ENCODE measurements at places on chromosomes 13 and 19.

DNA sequence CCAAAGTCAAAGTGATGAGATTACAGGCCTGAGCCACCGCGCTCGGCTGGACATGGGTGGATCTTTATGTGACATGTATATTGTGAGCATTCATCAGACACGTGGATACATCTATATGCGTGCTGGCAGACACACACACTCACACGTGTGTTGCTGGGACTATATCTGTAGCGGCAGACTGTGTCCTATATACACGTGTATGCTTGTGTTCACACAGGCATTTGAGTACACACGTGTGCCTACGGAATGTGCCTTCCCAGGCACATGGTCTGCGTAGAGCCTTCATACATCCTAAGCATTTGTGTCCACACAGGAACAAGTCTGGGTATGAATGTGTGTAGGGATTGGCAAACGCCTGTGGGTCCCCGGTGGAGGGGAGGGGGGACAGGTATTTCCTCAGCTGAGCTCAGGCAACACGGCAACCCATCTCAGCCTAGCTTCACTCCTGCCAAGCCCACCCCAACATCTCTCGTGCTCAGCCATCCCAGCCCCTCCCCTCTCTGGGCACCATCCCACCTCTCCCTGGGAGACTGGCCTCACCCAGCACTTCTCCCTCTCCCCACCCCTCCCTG is 2.6 kb downstream of the UNC13A start:
- no peak for DNase-seq

- no peak for DNase-seq
Observed at GRCh38 chr19:33488826-33489225, 32.8 kb downstream of the PEPD start.

GRCh38 chr19:6930190-6930589 is 42.8 kb downstream of the ADGRE1 start:
- DNase-seq, result no peak

DNA sequence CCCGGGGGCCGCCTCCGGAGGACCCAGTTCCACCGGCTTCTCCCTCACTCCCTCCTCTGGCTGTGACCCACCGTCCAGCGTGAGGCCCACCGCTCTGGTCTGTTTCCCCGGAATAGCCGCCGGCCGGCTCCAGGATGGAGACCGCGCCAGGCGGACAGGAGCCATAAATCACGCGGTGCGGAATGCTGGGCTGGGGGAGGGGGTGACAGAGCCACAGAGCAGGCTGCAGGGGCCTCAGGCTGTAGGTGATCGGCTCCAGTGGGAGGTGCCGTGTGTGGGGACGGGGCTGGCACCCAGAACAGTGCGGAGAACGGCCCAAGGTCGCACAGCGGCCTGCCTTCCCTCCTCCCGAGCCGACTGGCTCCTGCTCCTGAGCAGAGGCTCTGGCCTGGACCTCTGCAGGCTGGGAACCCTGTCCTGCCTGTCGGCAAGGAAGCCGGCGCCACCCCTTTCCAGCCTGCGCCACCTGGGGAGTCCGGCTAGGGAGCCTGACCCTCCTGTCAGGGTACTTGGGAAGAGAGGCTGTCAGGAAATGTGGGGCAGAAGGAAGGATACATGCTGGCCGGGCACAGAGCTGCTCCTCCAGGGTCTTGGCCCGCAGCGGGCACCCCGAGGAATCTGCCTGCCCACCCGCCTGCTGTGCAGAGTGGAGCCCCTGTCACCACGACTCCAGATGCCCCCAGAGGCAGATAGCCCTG is 8.3 kb downstream of the PIAS4 start:
- DNase-seq, result no peak

DNA sequence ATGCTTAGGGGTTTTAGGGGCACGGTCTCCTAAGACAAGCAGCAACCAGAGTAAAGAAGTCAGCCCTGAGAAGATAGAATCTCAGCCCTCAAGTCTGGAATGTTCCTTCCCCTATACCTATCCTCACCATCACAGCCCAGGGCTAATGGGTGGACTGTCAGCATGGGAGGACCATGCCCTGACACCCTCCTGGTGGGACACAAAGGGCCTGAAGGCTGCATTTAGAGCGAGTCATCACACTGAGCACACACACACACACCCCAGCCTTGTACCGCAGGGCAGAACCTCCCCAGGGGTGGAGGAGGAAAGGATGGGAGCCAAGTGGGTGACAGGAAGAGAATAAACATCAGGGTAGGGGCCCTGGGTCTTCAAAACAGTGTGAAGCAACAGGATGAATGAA is 174.8 kb upstream of the SERP2 start:
- DNase-seq, result no peak

DNA sequence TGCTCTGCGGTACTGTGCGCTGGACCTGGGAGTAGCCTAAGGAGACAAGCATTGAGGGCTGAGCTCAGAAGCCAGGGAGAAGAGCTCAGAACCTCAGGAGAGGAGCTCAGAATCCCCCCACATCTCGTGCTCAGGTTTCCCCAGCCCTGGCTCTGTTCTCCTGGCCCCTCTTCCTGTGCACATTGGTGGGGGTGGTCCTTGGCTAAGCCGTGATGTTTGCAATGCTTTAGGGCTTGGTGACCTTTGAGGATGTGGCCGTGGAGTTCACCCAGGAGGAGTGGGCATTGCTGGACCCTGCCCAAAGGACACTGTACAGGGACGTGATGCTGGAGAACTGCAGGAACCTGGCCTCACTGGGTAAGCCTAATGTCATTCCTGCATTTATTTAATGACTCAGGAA is 6.6 kb downstream of the ZNF557 start:
- no peak for DNase-seq

GRCh38 chr13:104098421-104098820 is 1032.2 kb upstream of the SLC10A2 start:
- no peak for DNase-seq

DNA sequence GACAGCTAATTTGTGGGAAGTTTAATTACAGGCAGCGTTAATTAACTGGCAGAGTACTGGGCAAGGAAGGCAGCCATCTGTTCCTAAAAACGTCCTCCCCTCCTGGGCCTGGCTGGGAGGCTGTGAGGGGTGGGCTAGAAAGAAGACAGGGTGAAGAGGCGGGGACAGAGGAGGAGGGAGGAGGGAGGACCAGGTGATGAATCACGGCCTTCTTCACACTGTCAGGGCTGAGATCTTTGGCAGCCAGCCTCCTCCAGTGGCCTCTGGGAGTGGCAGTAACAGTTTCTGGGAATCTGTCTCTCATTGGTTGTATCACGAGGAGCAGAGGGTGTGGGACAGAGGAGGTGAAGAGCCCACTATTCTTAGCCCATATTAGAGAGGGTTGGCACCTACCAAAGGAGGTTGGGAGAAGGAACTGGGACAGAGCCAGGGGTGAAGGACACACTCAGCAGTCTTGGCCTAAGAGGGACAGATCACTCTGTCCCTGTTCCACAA is 9.6 kb upstream of the ZNRF4 start:
- DNase-seq, result no peak

DNA sequence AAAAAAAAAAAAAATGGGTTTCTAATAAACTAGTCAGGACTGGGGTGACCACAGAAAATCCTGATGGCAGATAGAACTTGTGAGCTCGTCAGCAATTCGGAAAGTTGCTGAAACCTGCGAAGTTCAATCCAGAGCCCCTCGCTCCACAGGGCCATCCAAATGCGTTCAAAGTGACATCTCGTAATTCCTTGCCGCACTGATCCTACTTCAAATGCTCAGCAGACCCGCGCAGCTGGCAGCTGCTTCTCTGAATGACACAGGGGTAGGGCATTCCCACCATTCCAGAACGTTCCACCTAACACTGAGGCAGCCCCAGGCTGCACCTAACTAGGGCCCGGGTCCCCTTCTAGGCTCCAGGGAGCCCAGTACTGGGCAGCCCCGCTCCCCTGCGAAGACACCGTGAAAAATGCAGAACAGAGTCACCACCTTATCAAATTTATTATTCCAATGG is 4.8 kb upstream of the DAPK3 start:
- no peak for DNase-seq

DNA sequence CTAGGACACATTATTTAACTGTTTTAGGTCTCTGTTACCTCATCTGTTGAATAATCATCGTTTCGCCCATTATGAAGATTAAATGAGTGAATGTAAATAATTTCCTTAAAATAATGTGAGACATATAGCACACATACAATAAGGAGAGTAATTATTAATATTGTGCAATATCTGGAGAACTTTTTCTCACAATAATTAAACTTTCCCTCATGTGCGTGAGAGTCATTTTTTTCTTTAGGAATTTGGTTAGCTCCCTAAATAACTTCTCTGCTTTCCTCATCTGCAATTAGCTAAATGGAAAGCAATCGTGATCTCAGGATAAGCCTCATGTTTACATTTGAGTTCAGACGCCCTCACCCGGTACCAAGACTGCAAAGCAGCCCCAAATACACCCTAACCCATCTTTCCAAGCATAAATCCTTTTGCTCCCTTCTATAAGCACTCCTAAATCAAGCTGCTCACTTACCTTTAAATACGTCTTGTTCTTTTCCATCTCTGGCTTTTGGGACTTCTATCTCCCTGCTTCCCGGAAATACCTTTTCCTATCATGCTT is 78.8 kb downstream of the MZT1 start:
- DNase-seq, result no peak

DNA sequence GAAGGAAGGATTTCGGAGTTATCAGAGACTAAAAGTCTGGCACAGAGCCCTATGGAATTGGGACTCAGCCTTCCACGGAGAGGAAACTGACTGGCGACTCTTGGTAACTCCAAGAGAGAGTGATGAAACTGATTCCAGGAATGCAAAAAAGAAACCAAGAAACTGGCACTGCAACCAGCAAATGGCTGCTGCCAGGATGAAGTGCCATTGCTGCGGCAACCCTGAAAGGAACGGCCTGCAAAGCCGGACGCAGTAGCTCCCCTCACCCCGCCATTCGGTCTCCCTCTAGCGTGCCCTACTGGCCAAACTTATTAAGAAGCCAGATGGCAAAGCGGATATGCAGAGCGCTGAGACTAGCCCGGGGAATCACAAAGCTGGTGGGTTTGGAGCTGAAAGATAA is 236.0 kb downstream of the PCDH9 start:
- DNase-seq, result peak; percentile 76

DNA sequence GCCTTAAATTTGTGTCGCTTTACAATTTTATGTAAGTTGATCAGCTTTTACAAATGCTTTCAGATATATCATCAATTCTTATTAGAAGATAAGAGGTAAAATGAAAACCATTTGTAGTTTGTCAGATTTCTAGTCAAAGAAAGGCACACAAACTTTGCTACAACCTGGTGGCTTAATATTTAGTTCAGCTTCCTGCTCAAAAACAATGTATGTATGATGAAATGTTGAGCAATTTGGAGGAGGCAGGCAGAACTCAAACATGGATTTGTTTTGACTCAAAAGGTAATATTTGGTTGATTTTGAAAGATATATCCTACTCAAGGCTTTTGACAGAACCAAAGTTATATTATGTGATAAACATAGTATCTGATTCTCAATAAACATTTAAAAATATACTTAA is 24.2 kb downstream of the NEK5 start:
- DNase-seq, result no peak

GRCh38 chr19:34244611-34245299 is 9.6 kb upstream of the GARRE1 start:
- DNase-seq, result no peak

DNA sequence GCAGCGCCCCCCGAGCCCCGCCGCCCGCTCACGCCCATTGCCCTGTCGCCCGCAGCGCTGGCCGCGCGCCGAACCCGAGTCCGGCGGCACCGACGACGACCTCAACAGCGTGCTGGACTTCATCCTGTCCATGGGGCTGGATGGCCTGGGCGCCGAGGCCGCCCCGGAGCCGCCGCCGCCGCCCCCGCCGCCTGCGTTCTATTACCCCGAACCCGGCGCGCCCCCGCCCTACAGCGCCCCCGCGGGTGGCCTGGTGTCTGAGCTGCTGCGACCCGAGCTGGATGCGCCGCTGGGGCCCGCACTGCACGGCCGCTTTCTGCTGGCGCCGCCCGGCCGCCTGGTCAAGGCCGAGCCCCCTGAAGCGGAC is 518 bp downstream of the KLF2 start:
- no peak for DNase-seq

DNA sequence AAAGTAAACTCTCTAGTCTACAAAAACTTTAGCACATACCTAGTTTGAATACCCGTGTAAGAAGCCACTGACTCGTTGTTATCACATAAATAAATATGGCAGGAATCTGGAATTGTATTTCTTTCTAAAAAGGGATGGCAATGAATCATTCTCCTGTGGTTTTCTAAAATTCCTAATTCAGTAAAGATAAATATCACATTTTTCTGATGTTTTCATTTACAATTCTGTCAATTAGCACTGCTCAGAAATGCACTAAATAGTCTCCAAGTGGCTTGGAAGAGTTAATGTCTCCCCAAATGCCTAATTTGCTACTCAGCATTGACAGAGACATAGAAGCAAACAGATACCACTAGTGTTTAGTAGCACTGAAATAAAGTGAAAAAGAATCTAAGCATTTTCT is 547.7 kb upstream of the SLITRK1 start:
- DNase-seq, result no peak

DNA sequence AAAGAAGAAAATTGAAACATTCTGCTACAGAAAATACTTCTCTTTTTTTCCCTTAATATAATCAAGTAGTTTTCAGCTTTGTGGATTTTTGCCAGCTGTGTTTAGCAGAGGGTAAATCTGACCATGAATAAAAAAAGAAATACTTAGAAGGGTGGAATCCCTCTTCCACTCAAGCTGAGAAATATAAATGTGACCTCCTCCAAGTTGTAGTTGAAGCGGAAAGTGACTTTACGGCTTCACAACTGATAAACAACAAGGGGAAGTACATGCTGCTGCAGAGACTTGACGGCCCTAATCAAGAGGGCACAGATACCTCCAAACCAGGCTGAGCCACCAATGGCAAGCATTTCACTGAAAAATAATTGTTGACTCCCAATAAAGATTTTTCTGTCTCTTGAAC is 785.0 kb downstream of the SLITRK5 start:
- no peak for DNase-seq

- DNase-seq, result no peak
Observed at GRCh38 chr19:50567052-50567841, 988 bp downstream of the LRRC4B start.

DNA sequence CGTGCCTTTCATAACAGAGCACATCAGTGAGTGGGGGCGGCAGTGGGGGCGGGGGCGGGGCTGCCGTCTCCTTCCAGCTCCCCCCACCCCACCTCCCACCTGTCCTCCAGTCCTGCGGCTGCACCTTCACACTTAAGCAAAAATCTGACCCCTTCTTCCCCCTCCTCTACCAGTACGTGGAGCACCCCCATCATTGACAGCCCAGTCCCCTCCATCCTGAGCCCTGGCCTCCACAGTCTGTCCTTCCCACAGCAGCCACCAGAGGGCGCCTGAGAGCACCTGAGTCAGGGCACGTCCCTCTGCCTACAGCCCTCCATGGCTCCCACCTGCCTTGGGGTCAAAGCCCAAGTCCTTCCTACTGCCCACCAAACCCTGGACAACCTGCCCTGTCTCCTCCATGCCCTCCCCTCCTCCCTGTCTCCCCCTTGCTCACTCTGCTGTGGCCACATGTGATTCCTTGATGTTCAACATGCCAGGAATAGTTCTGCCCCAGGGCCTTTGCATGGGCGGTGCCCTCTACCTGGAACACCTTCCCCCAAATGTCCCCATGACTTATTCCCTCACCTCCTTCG is 4.0 kb downstream of the EBI3 start:
- DNase-seq, result no peak

GRCh38 chr19:44990459-44990858 is 10.8 kb upstream of the RELB start:
- DNase-seq, result no peak

- DNase-seq, result no peak
Observed at GRCh38 chr13:75581874-75582640, 32.5 kb downstream of the UCHL3 start.

- DNase-seq, result no peak
Observed at GRCh38 chr13:30526612-30527495, 61.1 kb upstream of the HMGB1 start.

- DNase-seq, result no peak
Observed at GRCh38 chr19:19372656-19373416, 32.6 kb upstream of the GATAD2A start.

- DNase-seq, result no peak
Observed at GRCh38 chr13:66559093-66559492, 671.0 kb downstream of the PCDH9 start.

Data from hypothalamus (tissue), 51 donors.